Sigmoid colon (tissue), 7 donors: ENCODE measurements at places on chromosomes 12 and 14.

GRCh38 chr12:132664206-132665148 is 22.7 kb downstream of the POLE start:
- DNase-seq: peak; percentile 52

DNA sequence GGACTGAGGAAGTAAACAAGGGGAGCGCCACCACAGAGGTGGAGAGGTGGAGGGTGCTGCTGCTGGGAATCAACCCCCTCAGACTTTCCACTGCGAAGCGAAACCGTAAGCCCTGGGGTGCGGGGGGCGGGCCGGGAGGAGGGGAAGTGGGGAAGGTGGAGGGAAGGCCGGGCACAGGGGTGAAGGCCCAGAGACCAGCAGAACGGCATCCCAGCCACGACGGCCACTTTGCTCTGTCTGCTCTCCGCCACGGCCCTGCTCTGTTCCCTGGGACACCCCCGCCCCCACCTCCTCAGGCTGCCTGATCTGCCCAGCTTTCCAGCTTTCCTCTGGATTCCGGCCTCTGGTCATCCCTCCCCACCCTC is at the start of gene LAG3:
Gene LAG3, plus strand, starts transcription at position 190 of the 365 bp plus-strand sequence. CDS start 333 bp downstream, outside the sequence.
- no peak for DNase-seq

- peak; percentile 75 for DNase-seq
Observed at GRCh38 chr12:6950811-6951540, at the start of gene PTPN6. Gene PTPN6, plus strand, starts transcription at chr12:6951356. Its CDS starts 157 bp downstream, at chr12:6951513.

DNA sequence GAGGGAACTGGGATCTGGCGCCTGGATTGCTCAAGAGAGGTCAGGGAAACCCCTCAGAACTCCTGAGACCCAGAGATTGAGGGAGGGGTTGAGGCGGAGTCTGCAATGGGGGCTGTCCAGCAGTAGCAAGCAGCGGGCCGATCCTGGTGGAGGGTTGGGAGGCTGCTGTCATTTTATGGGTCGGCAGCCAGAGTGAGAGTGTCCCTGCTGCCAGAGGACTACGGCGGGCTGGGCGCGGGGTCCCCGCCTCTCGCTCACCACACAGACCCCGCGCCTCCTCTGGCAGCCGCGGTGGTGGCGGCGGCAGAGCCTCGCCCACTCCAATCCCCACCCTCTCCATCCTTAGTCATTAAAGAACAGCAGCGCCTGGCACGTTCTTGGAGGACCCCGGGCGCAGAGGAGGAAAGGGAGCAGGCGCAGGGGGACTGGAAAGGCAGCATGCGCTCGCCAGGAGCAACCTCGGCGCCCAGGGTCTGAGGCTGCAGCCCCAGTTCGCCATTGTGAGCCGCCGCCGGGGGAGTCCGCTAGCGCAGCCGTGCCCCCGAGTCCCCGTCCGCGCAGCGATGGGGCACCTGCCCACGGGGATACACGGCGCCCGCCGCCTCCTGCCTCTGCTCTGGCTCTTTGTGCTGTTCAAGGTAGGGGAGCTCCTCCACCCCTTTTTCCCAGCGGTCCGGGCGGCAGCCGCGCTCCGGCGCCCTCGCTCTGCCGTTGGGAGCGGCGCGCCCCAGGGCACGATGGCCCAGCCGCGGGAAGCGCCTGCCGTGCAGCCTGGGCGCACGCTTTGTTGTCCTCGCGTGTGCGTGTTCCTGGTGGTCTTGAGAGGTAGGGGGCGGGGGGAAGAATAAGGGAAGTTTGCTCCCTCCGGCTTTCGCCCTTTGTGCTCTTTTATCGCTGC is at the start of gene PTPRO:
Gene PTPRO, plus strand, starts transcription at position 345 of the 898 bp plus-strand sequence.
- no peak for DNase-seq

DNA sequence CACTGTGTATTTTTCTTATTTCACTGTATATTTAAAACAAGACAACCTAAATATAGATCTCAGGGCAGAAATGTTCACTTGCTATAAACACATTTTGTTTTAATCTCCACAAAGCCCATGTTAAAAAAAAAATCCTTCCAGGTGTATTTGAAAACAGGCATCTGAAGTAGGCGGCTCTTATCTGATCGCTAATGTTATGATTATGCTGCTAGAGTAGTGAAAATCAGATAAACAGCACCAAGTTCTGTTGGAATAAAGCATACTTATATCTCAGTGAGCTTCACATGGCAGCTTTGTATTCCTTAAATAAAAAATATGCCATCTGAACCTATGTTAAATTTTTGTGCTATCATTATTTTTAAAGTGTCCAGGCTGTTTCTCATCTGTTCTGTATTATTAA is 47.6 kb upstream of the PZP start:
- no peak for DNase-seq

DNA sequence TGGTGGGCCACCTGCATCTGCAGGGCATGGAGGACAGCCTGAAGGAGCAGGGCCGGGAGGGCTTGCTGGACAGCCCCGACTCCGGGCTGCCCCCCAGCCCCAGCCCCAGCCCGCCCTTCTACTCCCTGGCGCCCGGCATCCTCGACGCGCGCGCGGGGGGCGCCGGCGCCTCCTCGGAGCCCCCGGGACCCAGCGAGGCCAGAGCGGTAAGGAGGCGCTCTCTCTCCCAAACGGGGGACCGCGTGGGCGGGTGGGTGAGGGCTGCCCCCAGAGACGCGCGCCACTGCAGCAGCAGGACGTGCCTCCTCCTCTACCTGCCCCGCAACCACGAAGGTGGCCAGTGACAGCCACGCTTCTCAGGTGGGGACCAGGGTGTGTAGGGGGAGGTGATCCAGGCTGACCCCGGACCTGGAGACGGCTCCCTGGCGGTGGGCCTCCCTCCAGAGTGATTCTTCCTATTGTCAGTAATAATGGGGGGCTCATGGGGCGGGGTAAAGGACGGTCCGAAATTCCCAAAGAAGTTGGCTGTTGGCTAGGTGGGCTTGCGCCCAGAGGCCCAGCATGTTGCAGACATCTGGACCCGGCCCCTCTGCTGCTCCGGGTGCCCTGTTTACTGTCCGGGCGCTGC is 652 bp downstream of the RFLNA start:
- no peak for DNase-seq

GRCh38 chr14:103480595-103480994 is 42.0 kb downstream of the CKB start:
- DNase-seq: no peak

DNA sequence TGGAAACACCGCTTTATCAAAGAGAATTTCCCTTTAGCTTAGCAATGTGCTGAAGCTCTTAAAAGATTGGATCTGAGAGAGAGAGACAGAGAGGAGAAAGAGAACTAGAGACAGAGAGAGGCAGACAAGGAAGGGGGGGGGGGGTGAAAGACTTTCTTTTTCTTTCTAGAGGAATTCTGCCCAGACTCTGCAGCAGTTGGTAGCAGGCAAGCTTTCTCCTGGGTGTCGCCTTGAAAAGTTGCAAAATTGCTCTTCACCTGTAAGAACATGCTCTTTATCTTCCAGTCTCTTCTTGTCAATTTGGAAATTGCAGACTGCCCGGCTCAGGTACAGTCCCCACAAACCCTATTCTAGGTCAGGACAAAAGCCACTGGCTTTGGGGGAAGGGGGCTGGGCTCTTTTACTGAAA is 2.9 kb upstream of the OTX2 start:
- no peak for DNase-seq

DNA sequence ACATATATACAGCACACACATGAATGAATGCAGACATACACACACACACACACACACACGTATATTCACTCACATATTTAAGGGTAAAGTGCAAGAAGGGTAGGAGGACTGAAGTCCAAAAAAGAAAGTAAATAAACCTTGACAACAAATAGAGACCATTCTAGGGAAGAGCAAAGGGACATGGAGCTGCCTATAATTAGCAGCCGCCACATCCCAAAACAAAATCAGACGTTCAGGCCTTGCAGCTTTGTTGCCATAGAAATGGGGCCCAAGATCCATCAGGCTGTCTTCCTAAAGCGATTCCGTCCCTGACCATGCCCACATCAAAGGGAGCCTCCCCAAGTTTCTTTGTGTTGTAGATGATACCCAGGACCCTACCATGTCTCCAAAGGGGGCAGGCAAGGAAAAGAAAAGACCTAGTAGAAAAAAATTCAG is 703.5 kb upstream of the TBX3 start:
- DNase-seq: no peak

GRCh38 chr12:130958557-130959140 is 4.9 kb downstream of the ADGRD1 start:
- no peak for DNase-seq

GRCh38 chr12:45504316-45505010 is 225.0 kb upstream of the ARID2 start:
- DNase-seq: no peak

GRCh38 chr12:52976574-52977071 is 27.7 kb downstream of the KRT18 start:
- DNase-seq: no peak

- DNase-seq: no peak
Observed at GRCh38 chr12:68349220-68349621, 17.1 kb upstream of the MDM1 start.

DNA sequence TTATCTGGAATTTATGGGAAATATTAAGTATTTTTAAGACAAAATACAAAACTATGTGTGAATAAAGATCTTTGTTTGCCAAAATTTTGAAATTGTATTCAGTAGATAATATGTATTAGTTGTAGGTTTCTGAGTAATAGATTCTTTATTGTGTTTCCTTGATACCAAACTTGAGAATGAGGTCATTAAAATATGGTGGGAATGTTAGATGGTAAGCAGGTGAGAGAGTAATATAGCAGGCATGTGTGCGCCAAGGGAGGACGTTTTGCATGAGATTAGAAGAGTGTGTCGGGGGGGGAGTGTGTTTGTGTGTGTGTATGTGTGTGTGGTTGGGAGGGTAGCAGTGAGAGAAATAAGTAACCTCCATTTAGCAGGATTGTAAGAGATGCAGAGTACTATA is 376.5 kb downstream of the NPAS3 start:
- no peak for DNase-seq

- DNase-seq: no peak
Observed at GRCh38 chr12:57764662-57765002, 2.2 kb downstream of the CYP27B1 start.

DNA sequence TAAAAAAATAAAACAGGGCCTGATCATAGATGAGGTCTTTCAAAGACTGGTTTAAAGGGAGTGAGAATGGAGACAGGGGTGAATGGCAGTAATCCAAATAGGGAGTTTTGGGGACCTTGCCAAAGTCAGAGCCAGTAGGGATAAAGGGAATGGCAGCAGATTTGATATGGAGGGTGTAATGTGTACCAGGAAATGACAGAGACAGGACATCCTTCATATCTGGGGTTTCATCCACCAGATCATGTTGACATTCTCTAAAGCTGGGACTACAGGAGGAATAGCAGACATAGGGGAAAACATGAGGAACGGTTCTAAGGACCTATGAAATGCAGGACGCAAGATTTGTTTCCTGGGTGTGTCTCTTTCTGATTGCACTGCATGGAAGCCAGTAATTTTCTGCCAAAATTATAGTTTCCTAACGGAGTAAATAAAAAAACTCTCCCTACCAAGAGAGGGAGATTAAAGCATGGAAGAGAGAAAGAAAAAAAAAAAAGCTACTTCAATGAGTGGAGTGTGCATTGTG is 169.9 kb downstream of the PRKD1 start:
- DNase-seq: no peak

GRCh38 chr14:30223385-30223785 is 295.7 kb upstream of the PRKD1 start:
- DNase-seq: peak; percentile 80
